NCI-H82 (cell line): ENCODE measurements at places on chromosomes 5 and 9.
A peak's percentile ranks its signal among the peaks of the same experiment; 100 is the strongest.

DNA sequence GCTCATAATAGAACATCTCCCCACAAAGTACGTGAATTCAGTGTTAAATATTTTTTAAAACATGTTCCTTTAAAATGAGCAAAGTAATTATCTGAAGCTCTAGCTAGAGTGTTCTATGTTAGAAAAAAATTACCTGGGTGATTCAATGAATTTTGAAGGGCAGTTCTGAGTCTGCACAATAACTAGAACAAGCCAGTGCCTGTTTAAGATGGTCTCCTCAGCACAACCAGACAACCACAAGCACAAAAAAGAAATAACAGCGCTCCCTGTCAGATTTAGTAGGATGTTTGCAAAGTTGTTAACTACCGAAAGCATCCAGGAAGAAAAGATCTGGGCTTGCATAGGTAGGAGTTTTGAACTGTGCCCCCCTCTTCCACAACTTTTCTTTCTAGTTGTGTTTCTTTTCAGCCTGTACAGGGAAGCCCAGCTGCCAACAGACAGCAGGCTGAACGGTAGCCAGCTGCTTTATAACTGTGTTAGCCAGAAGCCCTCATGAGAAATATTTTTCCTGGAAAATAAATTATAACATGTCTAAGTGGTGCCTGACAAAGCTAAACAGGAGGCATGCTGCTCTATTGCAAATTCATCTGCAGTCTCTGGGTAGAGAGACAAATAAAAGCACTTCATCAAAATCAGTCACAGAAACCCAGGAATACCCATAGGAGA lies 1026.9 kb downstream of the MAT2B start:
- DNase-seq: no peak

GRCh38 chr9:86943201-86944113 lies 3.8 kb downstream of the GAS1 start:
- no peak for DNase-seq

GRCh38 chr9:21239911-21240310 lies at the start of gene IFNA14:
Gene IFNA14 (minus strand): TSS chr9:21240005. CDS start chr9:21239935, 70 bp downstream.
- DNase-seq: no peak

GRCh38 chr9:73536403-73536802 lies 384.7 kb downstream of the ANXA1 start:
- no peak for DNase-seq

GRCh38 chr5:120141076-120141475 lies 323.0 kb upstream of the PRR16 start:
- no peak for DNase-seq

DNA sequence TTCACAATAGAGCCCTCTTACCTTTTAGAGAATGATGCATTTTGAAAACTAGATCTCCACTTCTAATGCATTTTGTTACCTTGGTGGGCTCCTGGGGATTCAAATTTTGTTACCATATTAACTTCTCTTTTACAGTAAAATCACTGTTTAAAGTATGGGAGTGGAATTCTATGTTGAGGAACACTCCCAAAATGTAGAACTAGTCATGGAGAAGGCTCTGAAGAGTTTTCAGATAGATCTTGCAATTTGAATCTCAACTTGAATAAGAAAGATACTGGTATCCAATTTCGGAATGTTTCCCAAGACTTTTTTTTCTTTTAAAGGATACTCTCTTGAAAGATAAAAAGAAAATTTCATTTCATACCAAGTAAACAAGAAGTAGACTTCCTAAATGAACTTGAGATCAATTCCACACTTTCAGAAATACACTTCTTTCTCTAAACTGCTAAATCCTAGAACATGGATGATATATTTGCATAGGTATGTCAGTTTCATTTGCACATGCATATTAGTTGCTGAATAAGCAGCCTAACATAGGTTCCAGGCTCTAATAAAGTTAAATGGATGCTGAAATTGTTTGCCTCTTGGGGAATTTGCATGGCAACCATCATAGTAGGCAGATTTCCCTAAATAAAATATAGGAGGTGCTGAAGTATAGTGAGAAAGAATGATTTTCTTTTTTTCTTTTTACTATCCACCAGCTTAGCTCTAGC lies 205.4 kb downstream of the ADAMTS6 start:
- no peak for DNase-seq

GRCh38 chr5:134070725-134071613 lies 43.5 kb upstream of the TCF7 start:
- no peak for DNase-seq

DNA sequence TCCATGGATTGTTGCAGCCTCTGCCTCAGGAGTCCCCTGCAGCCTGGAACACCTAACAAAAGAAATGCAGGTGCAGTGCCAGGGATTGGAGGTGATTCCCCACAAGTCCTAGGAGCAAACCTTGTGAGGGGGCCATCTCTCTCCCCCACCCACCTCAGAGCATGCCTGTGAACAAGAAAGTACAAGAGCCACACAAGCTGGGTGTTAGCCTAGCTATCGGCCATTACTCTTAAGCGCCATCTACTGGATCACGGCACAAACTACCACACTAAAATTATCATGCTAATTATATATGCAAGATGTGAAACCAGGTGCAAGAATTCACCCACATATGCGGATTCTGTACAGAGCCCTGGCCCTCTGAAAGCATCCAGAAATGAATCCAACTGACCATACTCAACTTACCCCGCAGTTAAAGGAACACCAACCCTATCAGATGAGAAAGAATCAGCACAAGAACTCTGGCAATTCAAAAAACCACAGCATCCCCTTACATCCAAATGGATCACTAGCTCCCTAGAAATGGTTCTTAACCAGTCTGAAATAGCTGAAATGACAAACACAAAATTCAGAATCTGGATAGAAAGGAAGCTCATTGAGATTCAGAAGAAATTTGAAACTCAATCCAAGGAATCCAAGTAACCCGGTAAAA lies 16.5 kb upstream of the PRSS3 start:
- peak; percentile 80 for DNase-seq

DNA sequence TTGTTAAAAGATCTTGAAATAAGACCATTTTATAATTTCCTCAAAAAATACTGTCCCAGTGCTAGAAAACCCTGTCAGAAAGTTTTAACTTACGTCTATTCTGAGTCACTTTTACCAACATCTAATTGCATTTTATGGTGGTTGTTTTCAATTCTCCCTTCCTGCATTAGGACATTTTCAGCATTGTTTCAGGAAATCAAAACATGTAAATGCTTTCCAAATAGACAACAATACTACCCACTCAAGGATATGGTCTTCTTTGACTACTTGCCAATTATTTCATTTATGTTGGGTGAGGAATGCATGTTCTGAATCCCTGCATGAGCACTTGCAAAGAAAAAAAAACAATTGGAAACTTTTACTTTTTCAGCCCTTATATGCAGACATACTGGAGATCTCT lies 284.6 kb upstream of the PDE4D start:
- no peak for DNase-seq
